ENCODE measurements at places on chromosomes 7 and 10.

DNA sequence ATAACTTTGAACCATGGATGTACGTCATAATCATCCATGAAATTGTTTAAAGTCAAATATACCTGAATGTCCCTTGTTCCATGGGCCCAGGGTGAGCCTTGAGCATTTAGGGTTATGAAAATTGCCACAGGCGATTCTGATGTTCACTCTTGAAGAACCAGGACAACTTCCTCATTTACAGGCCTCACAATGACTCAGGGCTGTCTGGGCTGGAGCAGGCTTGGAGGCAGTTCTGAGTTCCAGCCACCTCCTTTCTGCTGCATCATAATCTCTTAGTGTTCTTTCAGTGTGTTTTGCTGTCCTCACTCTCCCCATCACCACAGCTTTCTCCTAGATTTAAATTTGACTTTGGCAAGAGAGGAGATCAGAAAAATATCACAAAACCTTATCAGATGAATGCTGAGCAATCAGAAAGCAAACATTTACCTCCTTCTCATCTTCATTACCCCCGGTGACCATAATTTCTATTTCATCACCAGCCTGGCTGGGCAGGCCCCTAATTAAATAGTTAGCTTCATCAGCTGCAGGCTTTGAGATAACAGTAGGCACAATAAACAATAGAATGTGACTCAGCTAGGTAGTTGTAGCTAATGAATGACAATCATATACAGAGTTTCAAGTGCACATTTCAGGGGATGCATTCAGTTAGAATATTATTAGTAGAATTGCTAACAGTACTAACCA is 571.0 kb downstream of the SH2D4B start:
- no peak for DNase-seq

DNA sequence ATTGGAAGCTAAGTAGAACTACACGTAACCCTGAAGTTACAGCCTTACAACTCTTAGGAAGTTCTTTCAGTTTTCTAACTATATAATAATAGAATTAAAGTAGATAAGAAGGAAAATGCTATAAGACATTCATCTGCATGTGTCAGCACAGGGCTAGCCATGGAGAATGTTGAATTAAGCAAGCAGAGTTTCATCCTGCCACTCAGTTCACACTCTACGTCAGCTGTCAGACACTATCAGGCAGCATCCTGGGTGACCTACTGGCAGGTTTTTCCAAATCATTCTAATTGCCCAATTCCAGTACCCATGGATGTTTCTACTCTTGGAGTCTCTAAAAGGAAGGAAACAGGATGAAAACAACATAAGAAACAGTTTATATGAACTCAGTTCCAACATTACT is 45.0 kb upstream of the LRRTM3 start:
- DNase-seq = no peak

DNA sequence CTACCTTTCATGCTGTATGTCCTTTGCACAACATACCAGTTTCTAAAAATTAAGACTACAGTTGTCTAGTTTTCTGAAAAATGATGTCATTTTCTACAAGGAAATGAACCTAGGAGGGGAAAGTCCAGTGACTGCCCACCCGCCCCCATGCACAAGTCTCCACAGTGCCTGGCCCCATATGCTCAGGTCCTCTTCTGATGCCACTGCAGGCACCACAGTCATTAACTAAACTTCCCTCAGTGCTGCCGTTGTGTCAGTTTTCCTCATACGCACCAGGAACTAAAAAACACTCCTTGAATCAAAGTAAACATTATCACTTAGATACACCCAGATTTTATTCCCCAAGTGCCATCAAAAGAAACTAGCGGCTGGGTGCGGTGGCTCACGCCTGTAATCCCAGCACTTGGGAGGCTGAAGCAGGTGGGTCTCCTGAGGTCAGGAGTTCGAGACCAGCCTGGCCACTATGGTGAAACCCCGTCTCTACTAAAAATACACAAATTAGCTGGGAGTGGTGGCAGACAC is 6.9 kb upstream of the TNS3 start:
- no peak for DNase-seq

DNA sequence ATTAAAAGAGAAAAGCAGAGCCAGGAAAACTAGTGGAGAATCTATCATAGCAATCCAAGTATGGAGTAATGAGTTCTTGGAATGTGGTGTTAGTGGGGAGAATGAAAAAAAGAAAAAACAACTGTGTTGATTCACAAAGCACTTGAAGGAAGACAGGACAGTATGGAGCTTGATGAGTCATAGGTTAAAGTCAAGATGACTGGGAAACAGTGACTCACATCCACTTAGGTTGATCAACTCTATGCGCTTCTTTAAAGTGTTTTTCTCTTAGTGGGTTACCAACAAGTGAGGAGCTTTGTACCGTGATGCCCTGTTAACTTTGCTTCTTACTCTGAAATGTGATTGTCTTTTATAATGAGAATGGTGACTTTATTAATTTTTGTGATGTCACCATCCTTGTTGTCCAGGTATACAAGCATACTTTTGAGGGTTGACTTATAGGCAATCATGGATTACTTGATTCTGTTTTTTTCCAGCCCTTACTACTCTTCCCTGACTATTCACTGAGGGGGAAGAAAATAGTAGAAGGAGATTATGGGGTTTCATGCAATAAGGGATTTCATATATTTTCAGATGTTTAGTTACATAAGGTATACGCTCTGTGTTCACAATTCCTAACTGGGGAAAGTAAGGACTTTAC is 32.1 kb upstream of the MDFIC start:
- no peak for DNase-seq

GRCh38 chr7:106134241-106134640 is 22.1 kb upstream of the SYPL1 start:
- DNase-seq = no peak

GRCh38 chr7:96624954-96625353 is 84.7 kb downstream of the SEM1 start:
- DNase-seq = no peak

DNA sequence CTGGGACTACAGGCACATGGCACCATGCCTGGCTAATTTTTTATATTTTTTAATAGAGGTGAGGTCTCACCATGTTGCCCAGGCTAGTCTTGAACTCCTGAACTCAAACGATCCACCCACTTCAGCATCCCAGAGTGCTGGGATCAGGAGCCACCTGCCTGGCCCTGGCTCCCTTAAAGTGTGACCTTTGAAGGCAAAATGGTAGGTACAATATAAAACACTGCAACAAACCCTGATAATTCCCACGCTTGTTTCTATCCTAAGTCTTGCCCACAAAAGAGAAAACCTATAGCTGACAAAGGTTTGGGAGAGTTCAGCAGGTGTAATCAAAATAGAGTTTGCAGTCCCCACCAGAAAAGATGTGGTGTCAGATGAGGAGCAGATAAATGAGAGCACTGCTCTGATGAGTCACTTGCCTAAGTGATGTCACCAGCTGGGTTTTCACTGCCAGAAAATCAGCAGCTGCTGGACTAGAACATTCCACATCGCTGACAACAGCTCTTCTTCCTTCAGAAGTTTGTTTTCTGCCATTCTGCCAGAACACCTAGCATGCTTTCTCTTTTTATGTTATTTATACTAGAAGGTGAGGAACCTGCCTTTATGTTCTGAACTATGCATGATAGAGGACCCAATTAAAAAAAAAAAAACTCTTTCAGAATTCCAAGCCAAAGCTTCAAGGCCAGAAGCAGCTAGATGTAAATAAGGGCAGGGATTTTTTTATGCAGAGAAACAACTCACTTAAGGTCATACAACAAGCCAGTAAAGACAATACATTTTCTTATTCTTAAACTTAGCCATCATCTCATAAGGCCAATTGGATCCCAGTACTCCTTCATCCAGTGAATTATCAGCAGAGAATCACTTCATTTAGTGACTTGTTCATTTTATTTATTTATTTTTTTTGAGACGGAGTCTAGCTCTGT is 18.0 kb downstream of the PURB start:
- DNase-seq = no peak

DNA sequence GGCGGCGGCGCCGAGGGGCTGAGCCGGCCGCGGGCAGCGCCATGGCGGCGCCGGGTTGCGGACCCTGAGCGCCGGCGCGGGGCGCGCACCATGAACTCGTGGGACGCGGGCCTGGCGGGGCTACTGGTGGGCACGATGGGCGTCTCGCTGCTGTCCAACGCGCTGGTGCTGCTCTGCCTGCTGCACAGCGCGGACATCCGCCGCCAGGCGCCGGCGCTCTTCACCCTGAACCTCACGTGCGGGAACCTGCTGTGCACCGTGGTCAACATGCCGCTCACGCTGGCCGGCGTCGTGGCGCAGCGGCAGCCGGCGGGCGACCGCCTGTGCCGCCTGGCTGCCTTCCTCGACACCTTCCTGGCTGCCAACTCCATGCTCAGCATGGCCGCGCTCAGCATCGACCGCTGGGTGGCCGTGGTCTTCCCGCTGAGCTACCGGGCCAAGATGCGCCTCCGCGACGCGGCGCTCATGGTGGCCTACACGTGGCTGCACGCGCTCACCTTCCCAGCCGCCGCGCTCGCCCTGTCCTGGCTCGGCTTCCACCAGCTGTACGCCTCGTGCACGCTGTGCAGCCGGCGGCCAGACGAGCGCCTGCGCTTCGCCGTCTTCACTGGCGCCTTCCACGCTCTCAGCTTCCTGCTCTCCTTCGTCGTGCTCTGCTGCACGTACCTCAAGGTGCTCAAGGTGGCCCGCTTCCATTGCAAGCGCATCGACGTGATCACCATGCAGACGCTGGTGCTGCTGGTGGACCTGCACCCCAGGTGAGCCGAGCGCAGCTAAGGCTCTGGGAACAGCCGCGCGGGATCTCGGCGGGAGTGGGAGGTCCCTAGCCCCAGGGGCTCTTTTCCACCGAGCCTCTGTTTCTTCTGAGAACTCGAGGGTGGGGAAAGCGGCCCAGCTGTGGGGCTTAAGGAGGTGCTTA is at the start of gene GPR26:
Gene GPR26 (plus strand): TSS at position 38 of the 919 bp plus-strand sequence. CDS start 53 bp downstream, at position 91.
- no peak for DNase-seq

Data from activated naive CD4-positive, alpha-beta T cell (primary cell).